ENCODE measurements at places on chromosomes 3 and 15.

- DNase-seq: no peak
Observed at GRCh38 chr3:32782407-32782806, 35.4 kb upstream of the TRIM71 start.

GRCh38 chr15:65518633-65519285, 1.3 kb upstream of the DPP8 start:
- no peak for DNase-seq

DNA sequence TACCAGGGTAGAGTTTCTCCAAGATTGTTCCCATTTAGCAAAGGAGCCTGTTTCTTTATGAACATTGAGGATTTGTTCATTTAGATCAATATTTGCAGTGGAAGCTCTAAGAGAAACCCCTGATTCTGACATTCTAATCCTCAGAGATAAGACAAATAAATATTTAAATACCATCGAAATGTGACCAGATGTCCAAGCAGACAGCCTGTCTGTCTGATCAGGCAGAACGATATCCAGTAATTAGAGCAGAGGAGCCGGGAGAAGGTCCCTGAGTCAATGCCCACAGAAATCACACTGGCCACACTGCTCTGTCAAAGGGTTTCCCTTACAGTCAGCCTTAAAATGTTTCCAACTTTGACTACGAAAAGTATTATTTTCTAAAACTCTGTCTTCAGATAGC, 15.7 kb upstream of the ARPIN start:
- no peak for DNase-seq

DNA sequence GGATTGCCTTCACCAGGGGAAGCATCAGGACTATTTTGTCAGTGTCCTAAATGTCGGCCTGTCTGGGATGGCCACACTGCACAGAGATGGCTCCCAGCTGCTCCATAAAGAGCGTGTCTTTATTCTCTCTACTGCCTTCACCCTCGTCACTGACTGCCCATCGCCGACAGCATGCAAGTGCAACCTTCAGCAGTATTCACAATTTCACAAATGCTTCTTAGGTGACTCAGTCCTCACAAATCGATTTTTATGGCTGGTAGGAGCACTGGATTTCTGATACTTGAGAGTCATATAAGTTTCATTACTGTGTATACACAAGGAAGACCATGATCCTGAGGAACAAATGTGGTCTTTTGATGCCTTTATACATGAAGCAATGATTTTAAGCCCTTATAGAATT, 1.1 kb upstream of the SSUH2 start:
- DNase-seq: no peak

DNA sequence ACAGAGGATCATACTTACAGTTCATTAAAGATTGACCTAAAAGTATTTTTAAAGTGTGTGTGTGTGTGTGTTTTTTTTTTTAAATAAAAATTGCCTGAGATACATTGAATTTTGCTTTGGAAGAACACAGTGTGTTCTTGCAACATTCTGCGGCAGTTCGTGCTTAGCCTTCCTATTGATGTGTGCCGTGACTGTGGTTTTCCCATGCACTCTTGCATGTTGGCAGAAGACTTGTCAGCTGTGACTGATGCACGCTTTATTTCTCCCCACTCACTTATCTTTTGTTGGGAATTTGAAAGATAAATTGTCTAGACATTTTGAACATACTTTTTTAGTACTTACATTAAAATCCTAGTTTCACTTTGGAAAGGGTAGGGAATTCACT, 136.3 kb upstream of the LRRFIP2 start:
- no peak for DNase-seq

DNA sequence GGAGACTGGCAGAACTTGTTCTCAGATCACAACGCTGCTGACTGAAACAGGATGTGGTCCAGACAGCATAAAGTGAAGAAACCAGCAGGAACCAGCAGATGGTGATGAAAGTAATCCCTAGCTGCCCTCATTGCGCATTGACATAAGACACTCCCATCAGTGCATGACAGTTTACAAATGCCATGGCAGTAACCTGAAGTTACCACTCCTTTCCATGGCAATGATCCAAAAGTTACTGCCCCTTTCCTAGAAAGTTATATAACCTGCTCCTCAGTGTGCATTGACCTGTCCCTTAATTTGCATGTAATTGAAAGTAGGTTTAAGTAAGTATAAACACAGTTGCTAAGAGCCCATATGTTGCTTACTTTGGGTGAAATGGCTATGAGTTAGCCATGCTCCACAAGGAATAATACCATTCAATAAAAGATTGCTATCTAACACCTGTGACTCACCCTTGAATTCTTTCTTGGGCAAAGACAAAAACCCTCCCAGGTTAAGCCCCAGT, 149.1 kb upstream of the CD96 start:
- no peak for DNase-seq

GRCh38 chr3:194574639-194575483, 58.4 kb downstream of the TMEM44 start:
- DNase-seq: no peak

GRCh38 chr3:8416965-8417364, 84.7 kb upstream of the LMCD1 start:
- no peak for DNase-seq

DNA sequence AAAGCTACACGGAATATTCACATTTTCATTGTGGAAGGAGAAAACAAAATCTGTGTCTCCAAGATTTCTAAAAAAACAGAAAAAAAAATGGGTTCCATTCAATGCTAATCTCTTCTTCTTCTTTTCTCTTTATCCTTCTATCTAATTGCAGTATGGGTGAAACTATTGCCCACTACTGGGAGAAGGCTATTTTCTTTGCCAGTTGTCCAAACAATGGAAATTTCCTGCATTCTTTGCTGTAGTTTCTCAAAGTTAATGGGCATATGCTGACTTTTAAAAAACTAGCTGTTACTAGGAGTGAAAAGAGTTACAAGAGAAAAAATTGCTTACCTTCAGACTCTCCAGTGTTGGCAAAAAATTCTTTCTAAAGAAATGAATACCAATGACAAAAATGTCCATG, 179.3 kb upstream of the ANKRD28 start:
- no peak for DNase-seq

GRCh38 chr3:156433910-156434309, 121.0 kb downstream of the SSR3 start:
- no peak for DNase-seq

DNA sequence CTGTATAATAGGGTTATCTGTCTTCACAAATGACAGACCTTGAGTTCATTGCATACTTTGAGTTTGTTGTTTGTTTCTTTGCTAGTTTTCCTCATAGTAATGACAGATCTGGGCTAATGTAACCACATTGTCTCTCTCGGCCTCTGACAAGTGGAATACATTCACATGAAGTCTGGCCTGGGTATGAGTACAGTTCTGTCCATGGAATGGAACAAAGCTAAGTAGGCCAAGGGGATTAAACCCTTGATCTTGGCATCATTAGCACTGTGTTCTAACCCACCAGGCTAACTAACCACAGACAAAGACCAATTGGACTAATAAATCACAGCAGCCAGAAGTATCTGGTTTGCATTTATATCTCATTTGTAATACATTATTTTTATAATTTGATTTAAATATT, 7.6 kb upstream of the VGLL3 start:
- DNase-seq: no peak

- no peak for DNase-seq
Observed at GRCh38 chr3:5754602-5755001, 567.1 kb downstream of the EDEM1 start.

DNA sequence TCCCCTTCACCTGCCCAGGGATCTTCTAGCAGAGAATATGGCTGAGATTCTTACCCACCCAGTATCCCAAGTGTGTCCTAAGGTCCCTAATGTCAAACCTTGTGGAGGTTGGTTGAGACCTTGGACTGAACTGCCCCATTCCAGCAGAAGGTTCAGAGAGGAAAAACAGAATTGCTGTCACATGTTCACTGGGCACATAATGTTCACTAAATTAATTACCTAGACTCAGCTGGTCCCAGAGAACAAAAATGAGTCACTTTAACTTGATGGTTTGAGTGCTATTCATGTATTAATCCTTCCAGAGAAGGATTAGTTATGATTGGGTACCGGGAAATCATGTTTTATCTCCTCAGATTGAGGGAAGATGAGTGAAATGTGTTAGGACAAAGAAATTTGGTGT, 171.3 kb upstream of the GADL1 start:
- no peak for DNase-seq

- DNase-seq: no peak
Observed at GRCh38 chr3:97043411-97043810, 229.0 kb downstream of the EPHA6 start.

- no peak for DNase-seq
Observed at GRCh38 chr3:36482256-36482655, 102.0 kb downstream of the STAC start.

DNA sequence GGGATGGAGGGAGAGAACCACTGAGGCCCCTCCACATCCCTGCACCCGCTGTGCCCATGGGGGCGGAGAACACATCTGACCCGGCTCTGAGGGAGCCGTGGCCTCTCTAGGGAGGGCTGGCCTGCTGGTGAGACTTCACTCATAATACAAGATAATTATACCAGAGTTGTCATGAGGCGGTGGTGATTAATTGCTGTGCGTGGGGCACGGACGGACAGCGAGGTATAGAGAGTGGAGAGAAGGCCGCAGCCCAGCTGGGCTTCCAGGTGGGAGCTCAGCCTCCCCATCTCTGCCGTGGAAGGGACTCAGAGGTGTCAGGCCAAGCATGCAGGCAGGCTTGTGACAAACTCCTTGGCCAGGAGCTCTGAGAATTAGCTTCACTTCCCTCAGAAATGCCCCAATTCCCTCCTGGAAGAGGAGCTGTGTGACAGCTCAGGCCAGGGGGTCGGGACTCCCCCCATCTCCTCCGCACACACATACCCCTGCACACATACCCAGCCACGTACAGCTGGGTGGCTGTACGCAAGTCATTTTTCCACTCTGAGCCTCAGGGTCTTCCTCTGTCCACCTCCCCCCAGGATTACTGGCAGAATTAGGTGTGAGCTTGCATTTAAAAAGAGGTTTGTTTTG, 6.0 kb upstream of the GATA2 start:
- DNase-seq: no peak

DNA sequence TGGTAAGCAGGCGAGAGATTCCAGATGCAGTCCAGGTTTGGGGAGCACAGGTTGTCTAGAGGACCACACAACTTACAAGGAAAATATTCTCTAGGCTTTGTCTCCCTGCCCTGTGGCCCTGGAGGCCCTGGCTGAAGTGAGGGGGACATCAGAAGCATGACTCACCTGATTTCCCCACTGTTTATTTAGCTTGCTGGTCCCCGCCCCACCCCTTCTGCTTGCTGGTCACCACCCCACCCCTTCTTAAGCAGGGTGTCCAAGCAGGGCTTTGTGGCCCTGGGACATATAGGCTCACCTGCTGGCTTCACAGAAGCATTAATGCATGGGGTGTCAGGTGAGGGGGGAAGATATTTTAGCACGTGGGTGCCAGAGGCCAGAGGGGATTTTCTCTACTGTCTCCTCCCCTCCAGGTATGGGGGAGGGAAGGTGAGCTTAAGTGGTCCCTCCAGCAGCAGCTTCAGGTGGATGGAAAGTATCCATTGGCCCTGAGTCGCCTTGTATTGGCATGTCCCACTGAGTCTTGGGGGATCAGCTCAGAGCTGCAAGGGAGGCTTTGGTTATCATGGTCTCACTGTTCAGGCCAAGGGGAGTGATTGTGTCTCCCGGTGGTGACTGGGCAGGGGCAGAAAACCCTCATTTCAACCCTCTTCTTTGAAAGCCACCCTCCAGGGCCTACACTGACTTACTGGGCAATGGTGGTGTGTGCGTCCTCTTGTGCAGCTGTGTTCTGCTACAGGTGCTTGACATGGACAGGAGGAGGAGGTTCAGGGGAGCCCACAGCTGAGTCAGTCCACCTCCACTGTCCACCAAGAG, 49.8 kb downstream of the GASK1A start:
- DNase-seq: no peak

- no peak for DNase-seq
Observed at GRCh38 chr3:138479438-138479863, 45.0 kb downstream of the ESYT3 start.
